ENCODE measurements at places on chromosomes 4 and X. TPM values are rescaled to one million over a fixed set of nuclear protein-coding genes. Genes with fewer than 3 reads are reported as not detected.
A peak's percentile ranks its signal among the peaks of the same experiment; 100 is the strongest.

- DNase-seq = no peak
These were observed 305.9 kb downstream of the IDS start for GRCh38 chrX:149198980-149199732.

GRCh38 chrX:100379388-100379986 is 30.6 kb downstream of the PCDH19 start:
- no peak for DNase-seq

DNA sequence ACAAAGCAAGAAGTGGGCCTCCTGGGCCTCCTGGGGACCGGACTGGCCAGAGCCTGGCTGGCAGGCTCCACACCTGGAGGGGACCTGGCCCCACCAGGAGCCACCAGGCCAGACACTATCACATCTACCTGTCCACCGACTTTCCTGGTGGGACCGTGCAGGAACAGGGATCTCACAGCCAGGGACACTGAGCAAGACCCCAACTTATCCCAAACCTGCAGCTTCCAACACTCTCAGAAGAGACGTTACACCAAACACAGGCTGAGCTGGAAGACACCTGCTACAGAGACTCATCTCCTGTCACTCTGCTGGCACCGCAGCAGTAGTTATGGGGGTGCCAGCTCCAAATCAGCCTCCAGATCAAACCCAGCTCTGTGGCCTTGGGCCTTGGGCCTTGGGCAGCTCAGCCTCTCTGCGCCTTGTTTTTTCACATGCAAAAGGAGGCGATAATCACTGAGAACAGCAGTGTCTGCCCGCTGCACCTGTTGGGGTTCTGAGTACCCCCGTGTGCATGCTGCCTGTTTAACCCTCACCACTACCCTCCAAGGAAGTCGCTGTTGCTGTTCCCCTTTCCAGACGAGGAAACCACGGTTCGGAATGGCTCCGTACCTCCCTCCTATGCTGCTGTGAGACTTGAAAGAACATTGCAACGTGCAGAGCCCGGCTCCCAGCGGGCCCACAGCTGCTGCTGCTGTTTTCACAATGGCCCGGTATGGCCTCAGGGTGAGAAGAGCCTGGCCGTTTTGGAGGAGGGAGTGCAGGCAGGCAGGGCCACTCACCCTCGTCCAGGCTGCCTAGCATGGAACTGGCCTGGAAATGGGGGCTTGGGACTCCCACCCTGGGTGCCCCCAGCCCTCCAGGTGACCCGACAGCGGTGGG is 69.6 kb downstream of the ADRA2C start:
- no peak for DNase-seq

GRCh38 chr4:41269682-41270081 is 13.0 kb downstream of the UCHL1 start:
- DNase-seq = no peak

GRCh38 chr4:5710065-5710960 is 688 bp upstream of the EVC start:
- DNase-seq = no peak

- no peak for DNase-seq
These were observed 73.6 kb downstream of the EGF start for GRCh38 chr4:109985993-109986974.

- no peak for DNase-seq
These were observed 130.3 kb upstream of the PDLIM3 start for GRCh38 chr4:185665655-185666054.

DNA sequence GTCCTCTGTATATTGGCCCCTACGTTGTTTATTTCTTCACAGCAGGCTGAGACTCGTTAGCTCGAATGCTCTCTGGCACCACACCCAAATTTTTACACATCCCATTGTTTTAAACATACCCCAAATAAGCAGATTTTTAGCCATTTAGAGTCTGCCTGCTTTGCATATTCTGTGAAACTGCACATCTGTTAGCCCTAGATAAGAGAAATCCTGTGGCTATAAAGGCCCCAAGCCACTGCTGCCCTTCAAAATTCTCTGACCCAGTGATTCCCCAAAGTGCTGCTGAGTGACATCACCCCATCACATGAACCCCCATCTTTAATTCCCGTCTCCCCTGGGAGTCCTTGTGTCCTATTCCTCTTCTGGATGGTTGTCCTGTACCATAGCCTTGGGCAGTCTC is 20.8 kb downstream of the TEX13C start:
- no peak for DNase-seq

DNA sequence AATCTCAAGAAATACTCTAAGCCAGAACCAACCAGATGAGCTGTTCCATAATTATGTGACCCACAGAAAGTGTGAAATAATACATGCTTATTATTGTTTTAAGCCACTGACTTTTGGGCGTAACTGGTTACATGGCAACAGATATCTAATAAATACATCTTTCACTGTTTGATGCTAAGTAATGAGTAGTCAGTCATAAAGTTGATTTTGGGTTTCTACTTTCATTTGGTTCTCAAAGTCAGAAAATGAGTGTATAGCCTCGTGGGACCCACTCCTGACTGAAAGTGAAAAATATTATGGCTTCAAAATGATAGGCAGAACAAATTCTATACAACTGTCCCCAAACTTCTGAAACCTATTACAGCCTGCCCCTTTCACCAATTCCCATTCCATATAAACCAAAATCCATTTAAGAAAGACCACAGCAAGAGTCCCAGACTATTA is 88.0 kb upstream of the CBR4 start:
- DNase-seq = no peak

DNA sequence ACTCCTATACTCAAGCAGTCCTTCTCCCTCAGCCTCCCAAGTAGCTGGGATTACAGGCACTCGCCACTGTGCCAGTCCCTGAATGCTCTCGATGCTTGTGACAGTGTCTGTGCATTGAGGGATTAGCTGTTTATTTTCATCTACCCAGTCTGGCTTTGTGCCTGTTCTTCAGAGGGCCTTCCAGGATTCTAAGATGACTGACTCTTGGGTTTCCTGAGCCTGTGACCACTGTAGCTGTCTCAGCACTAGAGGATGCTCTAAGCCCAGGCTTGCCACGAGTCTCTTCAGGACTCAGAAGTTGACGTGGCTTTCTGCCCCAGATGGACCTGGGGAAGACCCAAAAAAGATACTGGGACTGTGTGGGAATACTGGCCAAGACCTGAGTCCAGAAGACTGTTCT is 201.4 kb downstream of the ARHGAP10 start:
- DNase-seq = no peak

GRCh38 chr4:25031077-25031621 is 403 bp upstream of the LGI2 start:
- DNase-seq = no peak

DNA sequence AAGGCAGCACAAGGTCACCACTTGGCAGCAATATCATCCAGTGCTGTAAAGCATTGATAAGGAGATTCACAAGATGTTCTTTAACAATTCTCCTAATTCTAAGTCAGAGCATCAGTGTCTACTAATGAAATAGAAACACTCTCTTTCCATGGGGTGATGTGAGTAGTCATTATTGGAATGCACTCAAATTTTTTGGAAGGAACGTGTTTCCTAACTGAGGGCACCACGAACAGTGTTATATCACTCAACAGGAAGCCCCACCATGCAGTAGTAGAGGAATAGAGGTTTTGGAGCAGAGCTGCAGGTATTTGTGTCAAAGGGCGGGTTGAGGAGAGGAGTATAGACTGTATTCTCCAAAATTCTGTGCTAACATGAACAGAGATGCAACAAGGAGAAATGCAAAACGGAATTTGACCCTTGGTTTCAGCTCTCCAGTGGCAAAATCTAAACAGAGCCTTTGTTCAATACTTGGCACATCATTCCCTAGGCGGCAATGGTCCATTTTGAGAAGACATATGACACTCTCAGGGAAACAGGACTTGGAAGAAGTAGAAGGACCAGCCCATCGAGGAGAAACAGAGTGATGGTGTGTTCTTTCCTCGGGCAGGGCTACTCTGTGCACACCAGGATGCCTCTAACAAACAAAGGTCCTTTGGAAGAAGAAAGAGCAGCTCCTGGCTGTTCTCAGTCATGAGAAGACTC is 98.9 kb downstream of the CPEB2 start:
- no peak for DNase-seq

- DNase-seq = no peak
These were observed 18.9 kb downstream of the ADD1 start for GRCh38 chr4:2862528-2862927.

DNA sequence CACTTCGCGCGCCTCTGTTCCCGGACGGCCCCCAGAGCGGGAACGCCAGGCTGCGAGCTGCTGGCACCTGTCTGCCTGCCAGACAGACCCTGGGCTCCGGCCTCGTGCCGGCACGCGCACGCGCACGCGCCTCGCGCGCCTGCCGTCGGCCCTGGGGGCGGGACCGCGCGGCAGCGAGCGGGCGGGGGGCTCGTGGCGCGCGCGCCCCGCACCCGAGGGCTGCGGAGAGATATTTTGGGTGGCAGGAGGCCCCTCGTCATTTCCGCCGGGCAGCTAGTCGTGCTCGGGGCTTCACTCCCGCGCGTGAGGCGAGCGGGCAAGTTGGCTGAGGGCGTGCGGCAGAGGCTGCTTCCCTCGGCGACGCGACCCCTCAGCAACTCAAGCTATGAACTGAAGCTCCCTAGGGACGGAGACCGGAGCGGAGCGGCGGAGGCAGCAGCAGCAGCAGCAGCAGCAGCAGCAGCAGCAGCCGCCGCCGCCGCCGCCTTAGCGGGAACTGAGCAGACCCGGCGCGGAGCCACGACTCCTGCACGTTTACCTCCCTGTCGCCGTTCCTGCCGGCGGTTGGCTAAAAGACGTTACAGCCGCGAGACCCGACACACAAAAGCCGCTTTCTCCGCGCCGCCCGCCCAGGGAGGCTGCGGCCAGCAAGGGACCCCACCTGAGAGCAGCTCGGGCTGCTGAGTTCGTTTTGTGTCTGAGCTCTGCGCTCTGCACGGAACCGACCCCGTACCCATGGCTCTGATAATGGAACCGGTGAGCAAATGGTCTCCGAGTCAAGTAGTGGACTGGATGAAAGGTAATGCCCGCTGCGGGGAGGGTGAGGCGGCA is at the start of gene CNKSR2:
CNKSR2 (plus strand) TSS at position 256 of the 831 bp plus-strand sequence; CDS start at position 736, 480 bp downstream.
- DNase-seq = peak; percentile 91

DNA sequence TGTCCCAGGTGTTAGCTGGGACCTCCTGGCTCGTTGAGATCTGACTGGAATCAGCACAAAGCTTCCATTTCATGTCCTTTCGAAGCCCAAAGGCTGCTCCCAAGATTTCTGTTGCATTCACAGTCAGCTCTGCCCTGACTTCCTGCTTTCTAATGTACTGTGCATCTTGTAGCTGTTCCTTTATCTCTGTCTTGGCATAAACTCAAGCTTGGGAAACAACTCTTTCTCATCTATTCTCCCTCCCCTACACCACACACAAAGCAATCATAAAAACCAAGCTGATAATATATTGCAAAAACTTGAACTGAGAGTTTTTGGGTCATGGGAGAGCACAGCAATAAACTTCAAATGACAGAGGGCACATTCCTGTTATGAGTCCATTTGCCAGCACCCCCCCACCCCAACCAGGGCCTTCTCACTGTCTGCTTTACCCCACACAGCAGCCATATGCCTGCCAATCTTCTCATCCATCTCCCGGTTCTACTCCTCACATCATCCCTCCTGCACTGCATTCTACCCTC is 76.3 kb downstream of the SYNPO2 start:
- no peak for DNase-seq

DNA sequence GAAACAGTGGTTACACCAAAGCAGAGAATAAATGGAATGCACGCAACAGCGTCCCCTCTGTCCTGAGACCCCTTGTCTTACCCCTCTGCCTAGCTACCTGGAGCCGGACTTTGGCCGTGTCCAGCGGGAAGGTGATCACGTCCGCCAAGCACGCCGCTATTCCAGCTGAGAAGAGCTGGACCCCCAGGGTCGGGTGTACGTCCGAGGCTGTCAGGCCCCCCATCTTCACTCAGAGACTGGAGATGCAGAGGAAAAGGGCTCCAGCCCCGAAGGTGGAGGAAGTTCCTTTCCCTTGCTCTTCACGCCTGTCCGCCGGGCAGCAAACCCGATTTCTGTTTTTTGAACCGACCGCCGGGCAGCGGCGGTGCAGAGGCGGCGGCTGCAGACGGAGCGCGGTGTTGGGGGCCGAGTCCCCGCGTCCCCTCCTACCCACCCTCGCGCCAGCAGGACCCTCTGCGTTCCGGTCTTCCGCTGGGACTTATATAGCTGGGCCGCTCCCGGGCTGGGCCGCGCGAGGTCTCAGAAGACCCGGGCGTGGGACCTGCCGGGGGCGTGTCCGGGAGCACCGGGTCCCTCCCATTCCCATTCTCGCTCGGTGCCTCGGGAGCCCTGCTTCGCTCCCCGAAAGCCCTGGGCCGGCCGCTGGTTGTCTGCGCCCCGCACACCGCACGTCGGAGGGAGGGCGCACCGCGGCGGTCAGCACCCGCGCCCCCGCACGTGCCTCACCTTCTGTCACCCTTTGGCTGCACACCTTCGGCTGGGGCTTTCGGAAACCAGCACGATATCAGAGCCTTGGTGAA is at the start of gene UCP1:
UCP1 (minus strand) TSS at position 455 of the 800 bp plus-strand sequence; CDS start at position 223, 232 bp downstream.
- no peak for DNase-seq

DNA sequence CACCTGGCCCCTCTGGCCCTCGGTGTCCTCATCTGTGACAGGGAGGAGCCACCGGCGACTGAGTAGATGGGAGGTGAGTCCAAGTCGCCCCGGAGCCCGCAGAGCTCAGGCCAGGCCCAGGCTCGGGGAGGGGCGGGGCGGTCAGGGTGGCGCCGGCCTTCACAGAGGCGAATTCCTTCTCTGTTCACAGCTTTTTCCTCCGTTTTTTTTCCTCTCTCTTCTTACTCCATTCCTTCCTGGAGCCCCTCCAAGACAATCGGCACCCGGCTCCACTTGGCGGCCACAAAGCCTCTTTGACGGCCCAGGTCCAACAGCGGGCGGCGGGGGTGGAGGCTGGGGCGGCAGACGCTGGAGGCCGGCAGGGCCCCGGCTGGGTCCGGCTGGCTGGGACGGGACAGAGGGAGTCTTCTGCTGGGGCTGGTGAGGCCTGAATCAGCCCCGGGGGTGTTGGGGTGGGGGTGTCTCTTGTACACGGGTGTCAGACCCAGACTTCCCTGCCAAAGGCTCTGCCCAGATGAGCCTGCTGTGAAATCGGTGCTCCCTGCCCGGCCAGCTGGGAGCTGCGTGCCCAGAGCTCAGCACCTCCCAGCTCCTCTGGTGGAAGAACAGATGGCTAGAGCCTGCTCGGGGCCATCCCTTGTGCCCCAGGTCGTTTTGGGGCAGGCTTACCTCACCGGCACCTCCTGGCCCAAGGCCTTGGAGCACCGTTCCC is 22.6 kb downstream of the FGFRL1 start:
- no peak for DNase-seq

DNA sequence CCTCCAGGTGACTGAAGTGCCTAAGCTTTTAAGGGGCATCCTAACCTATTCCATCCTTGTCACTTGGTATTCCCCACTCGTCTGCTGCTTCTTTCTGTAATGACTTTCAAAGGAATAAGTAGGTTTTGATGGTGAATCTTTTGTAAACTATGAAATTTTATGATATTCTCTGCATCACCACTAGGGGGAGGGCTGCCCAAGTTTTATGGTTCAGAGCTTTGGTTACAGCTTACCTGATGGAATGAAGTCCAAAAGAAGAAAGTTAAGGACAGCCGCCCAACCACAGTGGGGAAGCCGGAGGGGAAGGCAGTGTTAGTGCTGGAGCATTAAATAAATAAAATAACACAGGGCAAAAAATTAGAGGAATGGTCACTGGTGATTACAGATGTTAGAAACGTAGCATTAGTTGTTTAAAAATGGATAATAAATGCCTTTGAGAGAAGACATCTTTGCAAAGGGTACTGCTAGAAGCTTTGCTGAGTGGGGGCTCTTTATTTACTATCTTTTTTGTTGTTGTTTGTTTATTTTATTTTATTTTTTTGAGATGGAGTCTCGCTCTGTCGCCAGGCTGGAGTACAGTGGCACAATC is 204.9 kb downstream of the GBA3 start:
- DNase-seq = no peak

Gene ALG13
- total RNA-seq = 72.3 TPM

Gene TEX13D
- not detected for total RNA-seq

Gene GYPE
- total RNA-seq = 10.3 TPM

Gene PPBP
- 109 TPM for total RNA-seq

Gene FDCSP
- 2.8 TPM for total RNA-seq

Gene DGKK
- 0.21 TPM for total RNA-seq

Gene DUSP9
- not detected for total RNA-seq

Gene BRS3
- not detected for total RNA-seq
